NCI-H524 (cell line): ENCODE measurements at places on chromosomes 7 and 10.

DNA sequence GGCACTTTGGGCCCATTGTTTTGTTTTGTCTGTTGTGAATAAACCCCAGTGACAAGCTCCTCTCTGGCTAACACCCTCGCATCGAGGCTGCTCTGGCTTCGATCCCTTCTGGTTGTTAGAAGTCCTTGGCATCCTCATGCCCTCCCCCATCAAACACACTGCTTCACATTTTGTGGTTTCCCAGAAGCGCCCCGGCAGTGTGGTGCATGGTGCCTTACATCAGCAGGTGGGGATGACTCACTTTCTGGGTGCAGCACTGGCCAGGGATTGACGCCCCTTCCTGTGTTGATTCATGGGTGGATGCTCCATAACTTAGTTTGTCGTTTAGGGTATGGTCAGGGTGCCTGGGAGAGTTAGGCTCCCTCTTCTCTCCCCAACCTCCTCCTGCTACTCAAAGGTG, 51.4 kb downstream of the PLPP4 start:
- DNase-seq = no peak

DNA sequence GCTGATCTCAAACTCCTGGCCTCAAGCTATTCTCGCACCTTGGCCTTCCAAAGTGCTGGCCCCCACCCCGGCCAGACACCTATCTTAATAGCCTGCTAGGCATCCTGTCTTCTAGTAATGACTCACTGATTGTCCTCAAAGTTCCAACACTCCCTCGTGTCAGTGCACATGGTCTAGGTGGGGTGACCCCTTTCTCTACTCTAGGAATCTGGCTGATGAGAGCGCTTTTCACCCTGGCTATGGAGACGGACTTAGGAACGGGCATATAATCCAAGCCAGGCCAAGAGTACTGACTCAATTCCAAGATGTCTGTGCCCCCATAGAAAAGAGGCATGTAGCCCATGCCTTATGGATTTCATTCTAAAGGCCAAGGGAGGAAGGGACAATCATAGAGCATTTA, 67.0 kb downstream of the PRLHR start:
- DNase-seq = no peak

DNA sequence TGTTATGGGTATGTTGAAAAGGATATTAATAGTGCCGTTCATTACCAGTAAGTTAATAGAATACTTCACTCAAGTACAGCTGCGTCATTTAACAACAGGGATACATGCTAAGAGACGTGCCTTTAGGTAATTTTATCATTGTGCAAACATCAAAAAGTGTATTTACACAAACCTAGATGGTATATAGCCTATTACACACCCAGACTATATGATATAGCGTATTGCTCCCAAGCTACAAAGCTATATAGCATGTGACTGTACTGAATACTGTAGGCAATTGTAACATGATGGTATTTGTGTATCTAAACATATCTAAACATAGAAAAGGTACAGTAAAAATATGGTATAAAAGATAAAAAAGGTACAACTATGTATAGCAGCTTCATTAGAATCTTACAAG, 11.1 kb upstream of the PRKG1 start:
- no peak for DNase-seq

- DNase-seq = no peak
Observed at GRCh38 chr10:75852851-75853484, 421.5 kb downstream of the LRMDA start.

- no peak for DNase-seq
Observed at GRCh38 chr7:41256186-41256945, 446.5 kb downstream of the INHBA start.

DNA sequence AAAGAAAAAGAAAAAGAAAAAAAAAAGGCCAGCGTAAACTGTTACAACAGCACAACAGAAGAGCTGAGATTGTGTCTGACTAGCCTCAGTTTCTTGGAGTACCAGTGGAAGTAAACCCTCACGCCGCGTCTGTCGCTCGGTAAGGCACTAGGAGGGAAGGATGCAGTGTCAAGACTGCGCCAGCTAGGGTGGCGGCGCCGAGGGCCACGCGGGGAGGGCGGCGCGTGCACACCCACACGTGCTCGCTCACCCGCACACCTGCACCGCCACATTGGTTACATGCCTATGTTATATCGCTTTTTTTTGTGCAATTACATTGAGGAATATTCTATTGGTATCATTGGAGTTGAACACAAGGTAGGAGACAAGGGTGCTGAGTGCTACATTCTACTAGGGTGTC, 48.2 kb downstream of the CLEC2L start:
- no peak for DNase-seq

DNA sequence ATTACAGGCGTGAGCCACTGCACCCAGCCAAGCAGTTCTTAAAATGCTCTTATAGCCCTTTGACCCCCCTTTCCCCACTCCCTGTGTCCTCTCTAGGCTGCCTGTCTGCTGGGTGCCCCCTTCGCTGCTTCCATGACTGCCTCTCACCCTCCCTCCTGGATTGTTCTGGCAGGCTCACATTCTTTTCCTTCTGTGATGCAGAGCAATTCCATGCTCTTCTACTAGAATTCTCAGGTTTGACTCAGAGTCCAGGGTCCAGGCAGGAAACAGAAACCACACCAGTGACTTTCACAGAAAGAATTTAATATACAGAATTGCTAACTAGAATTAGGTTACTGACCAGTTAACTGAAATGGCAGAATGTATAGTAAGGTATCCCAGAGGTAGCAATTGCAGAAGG, 244.8 kb downstream of the BAMBI start:
- no peak for DNase-seq

GRCh38 chr7:38316733-38317360, 43.4 kb upstream of the TARP start:
- no peak for DNase-seq

DNA sequence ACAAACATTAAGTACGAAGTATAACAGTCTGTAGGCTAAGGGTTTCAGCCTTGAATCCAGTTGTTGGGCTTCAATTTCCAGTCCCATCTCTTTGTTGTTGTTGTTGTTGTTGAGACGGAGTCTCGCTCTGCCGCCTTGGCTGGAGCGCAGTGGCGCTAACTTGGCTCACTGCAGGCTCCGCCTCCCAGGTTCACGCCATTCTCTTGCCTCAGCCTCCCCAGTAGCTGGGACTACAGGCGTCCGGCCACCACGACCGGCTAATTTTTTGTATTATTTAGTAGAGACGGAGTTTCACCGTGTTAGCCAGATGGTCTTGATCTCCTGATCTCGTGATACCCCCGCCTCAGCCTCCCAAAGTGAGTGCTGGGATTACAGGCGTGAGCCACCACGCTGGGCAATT, 464.9 kb downstream of the ANKRD7 start:
- DNase-seq = no peak

- DNase-seq = no peak
Observed at GRCh38 chr10:5512881-5513612, 11.7 kb upstream of the CALML3 start.

DNA sequence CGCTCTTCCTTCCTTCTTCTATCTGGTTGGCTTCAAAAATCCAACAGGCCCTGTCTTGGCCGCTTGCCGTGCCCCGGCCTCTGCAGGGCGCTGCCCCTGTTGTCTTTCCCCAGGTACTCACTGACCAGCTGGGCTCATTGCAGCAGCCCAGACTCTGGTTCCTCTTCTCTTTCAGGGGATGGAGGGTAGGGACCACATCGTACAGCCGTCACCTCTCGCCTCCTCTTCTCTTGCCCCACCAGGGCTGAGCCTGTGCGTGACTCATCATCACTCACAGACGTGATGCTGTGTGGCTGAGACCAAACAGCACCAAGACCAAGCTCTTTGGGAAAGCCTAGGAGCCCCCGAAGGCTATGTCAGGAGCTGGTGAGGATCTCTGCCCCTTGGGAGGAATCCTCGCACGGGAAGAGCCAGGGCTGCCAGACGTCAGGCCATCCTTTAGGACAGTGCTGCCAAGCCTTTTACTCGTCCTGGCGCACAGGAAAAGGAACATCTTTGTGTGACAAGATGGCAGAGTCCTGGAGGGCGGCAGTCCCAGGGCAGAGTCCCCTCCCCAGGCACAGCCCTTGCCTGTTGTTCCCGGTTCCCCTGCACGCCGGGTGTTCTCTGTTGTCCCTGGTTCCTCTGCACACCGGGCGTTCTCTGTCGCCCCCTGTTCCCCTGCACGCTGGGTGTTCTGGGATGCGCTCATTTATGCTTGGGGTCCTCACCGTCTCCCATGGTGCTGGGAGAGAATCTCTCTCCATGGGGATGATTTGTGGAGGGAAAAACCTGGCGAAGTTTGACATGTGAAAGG, 188.5 kb upstream of the SHH start:
- DNase-seq = no peak

- no peak for DNase-seq
Observed at GRCh38 chr7:48058990-48059389, 23.6 kb downstream of the C7orf57 start.

- DNase-seq = no peak
Observed at GRCh38 chr10:111974325-111974724, 209.2 kb downstream of the GPAM start.

- no peak for DNase-seq
Observed at GRCh38 chr10:12835709-12836108, 165.8 kb downstream of the CCDC3 start.

DNA sequence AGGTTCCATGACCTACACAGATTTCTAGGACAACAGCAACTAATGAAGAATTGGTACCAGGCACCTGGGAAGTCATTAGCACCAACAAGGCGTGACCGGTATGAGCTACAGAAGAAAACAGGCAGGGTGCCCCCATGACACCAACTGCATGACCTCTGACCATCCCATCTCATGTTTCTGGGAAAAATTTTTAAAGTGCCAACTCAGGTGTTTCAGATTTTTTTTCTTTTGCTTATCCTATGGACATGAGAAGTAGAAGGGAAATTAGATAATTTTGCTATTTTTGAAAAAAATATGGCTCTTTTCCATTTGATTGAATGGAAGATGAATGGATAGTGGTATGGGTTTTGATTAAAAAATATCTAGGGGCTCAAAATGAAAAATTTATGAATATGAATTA, 154.8 kb downstream of the NRCAM start:
- no peak for DNase-seq

GRCh38 chr7:42068554-42069280, 168.3 kb downstream of the GLI3 start:
- DNase-seq = no peak

DNA sequence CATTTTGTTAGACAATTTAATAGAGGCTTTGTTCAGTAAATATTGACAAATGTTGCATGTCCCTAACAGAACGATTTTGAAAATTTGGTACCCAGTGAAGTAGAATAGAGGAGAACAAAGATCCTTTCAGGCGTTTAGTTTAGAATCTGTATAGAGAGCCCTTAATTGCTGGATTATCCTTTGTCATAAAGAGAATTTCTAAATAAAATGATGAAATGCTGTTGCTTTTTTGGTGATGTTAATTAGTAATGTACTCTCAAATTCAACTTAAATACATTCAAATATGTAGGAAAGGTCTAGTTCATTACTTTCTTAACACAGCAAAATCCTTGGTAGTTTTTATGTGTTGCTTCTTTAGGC, 1.2 kb downstream of the LUC7L2 start:
- DNase-seq = no peak

DNA sequence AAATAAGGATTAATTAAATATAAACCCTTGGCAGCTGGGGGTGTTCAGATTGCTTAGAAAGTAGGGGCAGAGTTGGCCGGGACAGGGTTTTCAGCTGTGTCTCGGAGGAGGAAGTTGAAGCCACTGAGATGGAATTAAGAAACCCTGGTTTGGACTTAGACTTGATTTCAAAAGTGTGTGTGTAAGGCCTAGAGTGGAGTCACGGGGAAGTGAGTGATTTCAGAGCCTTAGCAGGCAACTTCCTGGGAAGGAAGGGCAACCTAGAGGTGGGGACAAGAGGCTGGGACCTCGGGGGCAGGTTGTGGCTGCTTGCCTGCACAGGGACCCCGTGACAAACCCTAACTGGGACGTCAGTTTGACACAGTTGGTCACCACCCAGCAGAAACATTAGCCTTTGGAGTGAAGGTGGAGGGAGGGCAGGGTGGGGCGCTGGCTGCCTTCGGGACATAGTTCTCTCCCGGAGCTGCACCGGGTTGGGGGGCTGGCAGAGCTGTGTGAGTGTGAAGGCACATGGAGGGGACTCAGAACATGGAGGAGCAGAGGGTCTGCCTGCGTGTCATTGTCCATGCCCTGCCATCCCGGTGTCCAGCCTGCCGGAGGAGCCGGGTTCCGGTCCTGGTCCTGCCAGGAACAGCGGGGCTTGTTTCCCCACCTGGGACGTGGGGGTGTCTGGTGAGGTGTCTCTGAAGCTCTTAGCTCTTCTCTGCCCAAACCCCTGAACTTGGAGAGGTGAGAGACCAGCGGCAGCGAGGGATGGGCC, 1.8 kb downstream of the BRI3 start:
- no peak for DNase-seq

DNA sequence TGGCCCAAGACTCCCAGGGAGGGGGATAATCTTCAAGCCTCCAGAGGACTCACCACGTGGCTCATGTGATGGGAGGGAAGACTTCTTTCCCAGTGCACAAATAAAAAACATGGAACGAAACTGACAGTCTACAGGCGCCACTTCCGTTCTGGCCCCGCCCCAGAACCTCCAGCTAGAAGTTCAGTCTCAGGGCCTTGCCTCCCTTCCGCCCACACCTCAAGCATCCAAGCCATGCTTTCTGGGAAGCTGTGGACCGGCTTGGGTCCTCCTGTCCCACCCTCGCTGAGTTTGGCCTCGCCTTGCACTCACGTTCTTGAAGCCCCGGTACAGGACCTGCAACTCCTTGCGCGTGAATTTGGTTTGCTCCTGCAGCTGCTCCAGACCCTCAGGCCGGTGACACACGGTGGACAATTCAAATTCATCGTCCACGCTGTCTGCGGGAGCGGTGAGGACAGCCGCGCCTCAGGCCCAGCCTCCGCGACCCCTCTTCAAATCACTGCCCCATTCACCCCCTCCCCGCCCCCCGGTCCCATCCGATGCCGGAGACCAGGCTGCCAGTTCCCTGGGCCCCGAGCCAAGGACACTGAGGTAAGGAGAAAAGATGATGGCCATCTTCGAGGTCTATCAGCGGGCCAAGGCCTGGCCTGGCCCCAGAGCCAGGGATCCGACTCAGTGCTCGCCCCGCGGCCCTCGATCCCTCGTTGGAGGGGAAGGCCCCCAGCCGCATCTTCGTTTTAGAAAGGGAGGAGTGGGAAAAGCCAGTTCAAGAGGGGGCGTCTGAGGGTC, 10.7 kb upstream of the OGA start:
- DNase-seq = no peak

- no peak for DNase-seq
Observed at GRCh38 chr10:115073796-115074195, 19.4 kb upstream of the ATRNL1 start.

DNA sequence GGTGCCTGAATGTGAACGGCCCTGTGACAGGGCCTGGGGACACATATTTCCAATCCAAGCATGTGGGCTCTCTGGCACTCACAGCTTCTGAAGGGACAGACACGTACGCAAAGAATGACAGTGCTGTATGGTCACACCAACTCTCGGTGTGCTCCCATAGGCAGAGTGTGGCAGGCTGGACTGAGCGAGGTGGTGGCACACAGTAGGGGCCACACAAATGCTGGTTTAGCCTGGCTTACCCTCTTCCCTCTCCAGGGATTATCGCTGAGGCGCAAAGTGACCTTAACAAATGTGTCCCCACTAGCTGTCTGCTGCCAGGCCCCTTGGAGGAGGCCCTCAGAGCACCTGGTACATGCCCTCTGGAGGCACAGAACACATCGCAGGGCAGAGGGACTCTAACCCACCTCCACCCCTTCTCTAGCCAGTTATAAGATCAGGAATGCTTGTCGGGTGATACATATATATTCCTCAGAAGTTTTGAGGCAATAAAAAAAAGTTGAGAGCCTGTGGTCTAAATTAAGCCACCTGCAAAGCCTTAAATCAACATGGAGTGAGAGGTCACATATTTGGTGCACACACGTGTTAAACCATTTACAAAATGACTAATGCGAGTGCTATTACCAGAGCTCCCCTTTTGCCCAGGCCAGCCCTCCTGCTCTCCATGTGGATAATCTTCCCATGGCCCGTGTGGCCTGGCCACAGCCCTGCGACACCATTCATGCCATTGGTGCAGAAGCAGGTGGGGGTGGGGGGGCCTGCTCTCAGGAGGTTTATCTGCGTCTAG, 262.8 kb upstream of the GRB10 start:
- no peak for DNase-seq
